Activated naive CD4-positive, alpha-beta T cell treated with anti-CD3 and anti-CD28 coated beads, Interleukin-2, amount 50 U/mL, for 72 hours (primary cell): ENCODE measurements at places on chromosomes 3 and 15.

GRCh38 chr3:186587183-186587582 lies 16.7 kb downstream of the DNAJB11 start:
- DNase-seq: no peak

- DNase-seq: no peak
Observed at GRCh38 chr3:115040673-115041286, 106.3 kb downstream of the ZBTB20 start.

DNA sequence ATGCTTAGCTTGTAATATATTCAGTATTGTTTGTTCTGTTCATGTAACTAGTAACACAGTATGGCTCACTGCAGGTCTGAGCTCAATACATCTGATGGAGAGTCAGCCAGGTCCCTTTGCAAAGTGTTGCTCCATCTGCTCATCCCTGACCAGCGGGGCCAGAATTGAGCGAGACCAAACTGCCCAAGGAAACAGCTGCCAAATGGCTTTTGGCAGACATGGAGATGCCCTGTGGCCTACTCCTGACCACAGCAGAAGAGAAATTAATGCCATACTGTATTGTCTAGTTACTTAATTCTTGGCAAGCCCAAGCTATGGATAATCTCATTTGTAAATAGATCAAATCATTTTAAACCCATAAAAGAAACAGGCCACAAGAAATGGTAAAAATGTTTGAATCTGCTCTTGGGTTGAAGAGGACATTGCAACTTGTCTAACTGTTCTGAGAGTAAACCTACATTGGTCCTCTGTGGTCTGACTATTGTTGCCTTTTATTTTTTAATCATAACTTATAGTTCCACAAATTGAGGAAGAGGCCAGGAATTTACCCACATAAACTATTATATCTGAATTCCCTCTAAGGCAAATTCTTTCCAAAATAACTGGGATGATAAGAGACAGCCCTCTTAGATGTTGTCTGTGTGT lies 209.5 kb downstream of the EBLN2 start:
- no peak for DNase-seq

GRCh38 chr3:5429517-5429890 lies 242.0 kb downstream of the EDEM1 start:
- DNase-seq: no peak

DNA sequence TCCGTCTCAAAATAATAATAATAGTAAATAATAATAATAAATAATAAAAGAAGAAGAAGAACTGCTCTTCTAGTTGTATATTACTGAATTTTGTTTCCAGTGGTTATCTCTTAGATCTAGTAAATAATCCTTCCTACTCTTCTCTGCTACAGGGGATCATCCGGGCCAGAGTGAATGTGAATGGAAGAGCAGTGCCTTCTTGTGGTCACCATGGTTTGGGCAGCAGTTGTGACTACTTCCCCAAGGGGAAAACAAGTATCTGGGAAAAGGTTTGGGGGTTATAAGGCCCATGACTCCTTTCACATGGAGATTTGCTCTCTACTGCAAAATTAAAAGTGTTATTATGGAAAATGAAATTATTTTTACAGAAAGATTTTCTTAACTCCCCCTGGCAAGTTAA lies 5.5 kb upstream of the OR5K1 start:
- DNase-seq: no peak

- DNase-seq: no peak
Observed at GRCh38 chr15:41597787-41598186, 38.8 kb downstream of the TYRO3 start.

GRCh38 chr3:12953201-12953995 lies 112.0 kb upstream of the RPL32 start:
- DNase-seq: no peak

DNA sequence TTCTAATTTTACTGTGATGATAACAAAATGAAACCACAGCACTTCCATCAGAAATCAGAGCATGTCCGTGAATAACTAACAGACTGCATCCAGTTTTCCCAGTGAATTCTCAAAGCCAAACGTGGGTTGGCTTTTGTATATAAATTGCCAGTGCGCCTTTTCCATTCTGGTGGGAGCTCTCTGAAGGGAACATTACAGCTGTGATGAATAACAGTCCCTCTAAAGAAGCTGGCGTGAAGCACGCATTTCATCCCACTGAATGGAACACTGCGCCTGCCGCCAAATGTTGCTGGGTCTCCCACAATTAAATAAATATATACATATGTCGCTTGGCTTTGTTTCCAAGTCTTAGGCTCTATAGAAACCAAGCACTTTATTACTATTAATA lies 113.0 kb upstream of the PFN2 start:
- no peak for DNase-seq

GRCh38 chr3:165946360-165946759 lies 109.1 kb upstream of the BCHE start:
- no peak for DNase-seq

DNA sequence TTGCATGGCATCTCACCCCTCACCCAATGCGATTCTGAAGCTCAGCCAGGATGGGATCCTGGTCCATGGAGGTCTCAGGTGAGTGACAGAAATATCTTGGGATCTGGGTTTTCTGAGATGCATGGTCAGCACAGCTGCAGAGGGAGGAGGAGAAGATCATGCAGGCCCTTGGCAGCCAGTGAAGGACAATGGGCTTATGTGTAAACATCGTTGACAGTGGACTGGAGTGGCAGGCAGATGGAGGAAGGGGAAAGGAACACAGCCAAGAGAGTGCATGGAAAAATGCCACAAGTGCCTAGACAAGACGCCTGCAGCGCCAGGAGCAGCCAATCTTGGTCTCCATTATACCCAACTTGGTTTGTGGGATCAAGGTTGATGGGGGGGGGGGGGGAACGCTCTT lies 347.9 kb downstream of the MCTP2 start:
- no peak for DNase-seq

DNA sequence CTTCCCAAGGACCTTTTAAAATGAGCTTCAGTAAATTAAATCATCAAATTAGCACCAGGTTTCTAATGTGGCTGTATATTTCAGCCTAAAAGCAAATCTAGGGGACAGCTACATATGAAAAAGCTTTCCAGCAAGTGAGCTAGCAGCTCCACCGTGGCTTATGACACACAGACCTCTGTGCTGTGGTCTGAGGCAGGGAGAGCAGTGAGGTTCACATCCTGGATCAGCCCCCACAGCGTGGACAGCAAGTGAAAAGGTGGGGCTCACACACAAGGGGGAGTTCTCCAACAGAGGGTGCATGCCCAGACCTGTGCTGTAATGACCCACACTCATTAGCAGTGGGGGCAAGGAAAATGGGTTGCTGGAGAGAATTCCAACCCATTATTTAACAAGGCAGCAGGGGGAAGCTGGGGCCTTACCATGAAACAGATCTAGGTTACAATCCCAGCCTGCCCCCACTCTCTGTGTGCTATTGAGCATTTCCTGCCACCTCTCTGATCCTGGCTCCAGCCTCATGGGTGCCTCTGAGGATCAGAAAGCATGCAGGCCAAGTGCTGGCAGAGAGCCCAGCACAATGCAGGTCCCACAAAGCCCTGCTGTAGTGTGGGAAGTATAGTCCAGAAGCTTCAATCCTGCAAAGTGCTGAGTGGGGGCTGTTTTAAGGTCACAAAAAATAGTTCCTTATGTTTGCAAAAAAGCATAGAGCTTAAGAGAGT lies 48.2 kb downstream of the RASGRF1 start:
- DNase-seq: no peak

DNA sequence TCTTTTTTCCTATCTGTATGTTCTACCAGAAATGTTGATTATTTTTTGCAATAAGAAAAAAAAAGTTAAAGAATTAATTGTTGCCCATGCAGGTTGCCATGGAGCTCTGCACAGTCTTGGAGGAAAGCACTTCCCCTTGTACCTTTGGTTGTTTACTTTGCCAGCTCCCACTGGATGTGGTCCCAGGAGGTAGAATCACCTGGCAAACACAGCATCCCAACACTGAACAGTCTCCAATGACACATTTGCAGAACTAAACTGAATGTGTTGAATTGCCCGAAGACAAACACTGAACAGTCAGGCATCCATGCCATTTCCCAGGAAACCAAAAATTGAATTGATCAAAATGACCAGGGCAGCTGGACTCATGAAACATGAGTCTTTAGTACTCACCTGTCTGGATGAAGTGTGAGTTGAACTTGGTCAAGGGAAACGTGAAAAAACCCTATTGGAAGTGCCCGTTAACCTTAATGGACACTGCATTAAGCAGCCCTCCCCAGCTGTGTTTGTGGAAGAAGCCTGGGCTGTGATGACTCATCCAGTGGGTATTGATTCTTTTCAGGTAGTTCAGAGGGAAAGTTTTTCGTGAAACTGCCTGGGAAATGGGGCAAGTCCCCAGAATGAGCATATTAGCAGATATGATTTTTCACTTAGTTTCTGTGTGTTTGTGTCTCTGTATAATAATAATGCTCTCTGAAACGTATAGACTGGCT lies 284.7 kb upstream of the STT3B start:
- DNase-seq: no peak

DNA sequence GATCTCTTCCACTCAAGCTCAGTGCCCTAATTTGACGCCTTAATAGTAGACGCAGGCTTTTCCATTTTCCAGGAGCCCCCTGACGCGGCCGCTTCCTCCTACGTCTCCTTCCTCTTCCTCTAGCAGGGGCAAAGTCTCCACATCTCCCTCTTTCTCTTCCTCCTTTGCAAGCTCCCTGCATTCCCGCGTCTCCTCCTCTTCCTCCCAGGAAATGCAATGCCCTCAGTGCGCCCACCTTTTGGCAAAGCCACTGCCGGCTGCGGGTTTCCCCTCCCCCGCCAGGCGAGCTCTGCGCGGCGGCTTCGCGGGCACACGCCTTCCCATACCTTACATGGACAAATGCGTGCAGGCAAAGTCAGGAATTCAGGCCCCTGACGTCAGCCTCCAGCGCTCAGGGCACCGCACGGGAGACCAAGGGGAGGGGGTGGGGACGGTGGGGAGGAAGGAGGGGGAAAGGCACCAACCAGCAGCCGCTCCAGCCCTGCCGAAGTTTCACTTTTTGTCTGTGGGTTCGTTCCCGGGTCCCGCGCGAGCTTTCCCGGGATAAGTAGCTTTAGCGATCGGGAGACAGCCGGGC lies 432 bp upstream of the LPP start:
- peak; percentile 81 for DNase-seq

DNA sequence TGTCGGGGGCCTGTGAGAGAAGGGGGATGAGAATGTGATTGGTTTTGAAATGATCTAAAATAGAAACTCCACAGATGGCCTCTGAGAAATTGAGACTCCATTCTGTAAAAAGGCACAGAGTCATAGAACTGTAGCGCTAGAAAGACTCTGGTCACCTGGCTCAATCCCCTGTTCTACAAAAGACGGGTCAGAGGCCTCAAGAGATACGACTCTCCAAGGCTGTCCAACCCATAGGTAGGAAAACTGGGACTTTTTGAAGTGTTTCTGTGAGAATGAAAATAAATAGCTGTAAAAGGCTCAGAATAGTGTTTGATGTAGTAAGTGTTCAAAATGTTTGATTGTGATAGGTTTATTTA lies 11.7 kb upstream of the TMC3 start:
- DNase-seq: no peak

- no peak for DNase-seq
Observed at GRCh38 chr3:127135241-127136023, 57.5 kb upstream of the PRR23E start.

DNA sequence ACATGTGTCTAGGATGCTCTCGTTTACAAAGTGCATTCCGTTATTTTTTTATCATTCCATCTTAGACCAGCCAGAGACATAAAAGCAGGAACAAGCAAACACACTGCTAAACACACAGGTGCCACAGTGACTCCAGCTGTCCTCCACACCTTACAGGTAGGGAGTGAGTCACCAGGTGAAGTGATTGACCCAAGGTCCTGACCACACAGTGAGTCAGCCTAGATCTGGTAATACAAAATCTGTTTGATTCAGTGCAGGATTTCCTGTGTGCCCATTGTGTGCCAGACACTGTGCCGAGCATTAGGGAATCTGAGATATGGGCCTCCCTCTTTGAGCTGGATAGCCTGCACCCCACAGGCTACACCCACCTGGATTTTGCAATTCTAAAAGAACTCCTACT lies 16.7 kb upstream of the BFSP2 start:
- no peak for DNase-seq

DNA sequence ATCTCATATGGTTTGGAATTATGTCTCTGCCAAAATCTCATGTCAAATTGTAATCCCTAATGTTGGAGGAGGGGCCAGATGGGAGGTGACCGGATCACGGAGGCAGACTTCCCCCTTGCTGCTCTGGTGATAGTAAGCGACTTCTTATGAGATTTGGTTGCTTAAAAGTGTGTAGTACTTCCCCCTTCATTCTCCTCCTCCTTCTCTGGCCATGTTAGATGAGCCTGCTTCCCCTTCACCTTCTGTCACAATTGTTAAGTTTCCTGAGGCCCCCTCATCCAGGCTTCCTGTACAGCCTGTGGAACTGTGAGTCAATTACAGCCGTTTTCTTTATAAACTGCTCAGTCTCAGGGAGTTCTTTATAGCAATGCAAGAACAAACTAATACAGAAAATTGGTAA lies 51.1 kb downstream of the NEDD4 start:
- DNase-seq: no peak

DNA sequence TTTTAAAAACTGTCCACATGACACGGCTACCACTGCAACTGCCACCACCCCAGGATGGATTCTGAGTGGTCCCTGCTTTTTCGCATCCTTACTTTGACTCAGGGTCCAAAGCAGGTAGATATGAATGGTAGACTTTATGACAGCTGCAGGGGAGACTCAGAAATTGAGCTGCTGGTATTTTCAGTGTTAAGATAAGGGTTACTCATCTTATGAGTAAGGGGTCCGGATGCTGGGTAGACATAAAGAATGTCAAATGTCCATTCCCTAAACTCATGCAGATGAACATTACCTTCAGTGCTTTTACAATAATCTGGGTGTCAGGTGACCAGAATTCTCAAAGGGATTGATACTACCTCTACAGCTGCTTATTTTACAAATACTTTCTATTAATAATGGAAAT lies 25.9 kb upstream of the BBX start:
- DNase-seq: no peak

- DNase-seq: no peak
Observed at GRCh38 chr3:30661098-30661873, 54.9 kb downstream of the TGFBR2 start.

GRCh38 chr15:45414215-45414885 lies 36.0 kb upstream of the GATM start:
- DNase-seq: no peak
